ENCODE measurements at places on chromosomes 2 and 18.

GRCh38 chr2:88283886-88284592, 113.9 kb downstream of the THNSL2 start:
- DNase-seq: no peak

DNA sequence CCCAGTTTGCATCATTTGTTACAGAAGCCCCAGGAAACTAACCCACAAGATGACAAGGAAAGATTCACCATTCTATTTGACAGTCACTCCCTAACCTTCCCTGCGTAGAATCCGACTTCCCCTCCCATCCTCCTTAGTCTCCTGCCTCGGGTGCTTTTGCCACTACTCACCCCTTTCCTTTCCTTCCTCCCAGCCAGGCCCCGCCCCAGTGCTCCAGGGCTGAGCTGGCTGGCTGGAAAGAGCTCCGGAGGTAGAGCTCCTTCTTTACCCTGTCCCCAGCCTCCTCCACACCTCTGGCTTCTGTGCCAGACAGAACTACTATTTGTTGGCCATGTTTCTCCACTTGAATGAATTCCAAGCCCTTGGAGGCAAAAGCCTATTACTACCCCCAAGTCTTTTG, 317.6 kb upstream of the NCKAP5 start:
- no peak for DNase-seq

- DNase-seq: no peak
These were observed 1.9 kb upstream of the ANKRD39 start for GRCh38 chr2:96859681-96860064.

GRCh38 chr2:180520921-180521581, 459.4 kb upstream of the UBE2E3 start:
- DNase-seq: no peak

DNA sequence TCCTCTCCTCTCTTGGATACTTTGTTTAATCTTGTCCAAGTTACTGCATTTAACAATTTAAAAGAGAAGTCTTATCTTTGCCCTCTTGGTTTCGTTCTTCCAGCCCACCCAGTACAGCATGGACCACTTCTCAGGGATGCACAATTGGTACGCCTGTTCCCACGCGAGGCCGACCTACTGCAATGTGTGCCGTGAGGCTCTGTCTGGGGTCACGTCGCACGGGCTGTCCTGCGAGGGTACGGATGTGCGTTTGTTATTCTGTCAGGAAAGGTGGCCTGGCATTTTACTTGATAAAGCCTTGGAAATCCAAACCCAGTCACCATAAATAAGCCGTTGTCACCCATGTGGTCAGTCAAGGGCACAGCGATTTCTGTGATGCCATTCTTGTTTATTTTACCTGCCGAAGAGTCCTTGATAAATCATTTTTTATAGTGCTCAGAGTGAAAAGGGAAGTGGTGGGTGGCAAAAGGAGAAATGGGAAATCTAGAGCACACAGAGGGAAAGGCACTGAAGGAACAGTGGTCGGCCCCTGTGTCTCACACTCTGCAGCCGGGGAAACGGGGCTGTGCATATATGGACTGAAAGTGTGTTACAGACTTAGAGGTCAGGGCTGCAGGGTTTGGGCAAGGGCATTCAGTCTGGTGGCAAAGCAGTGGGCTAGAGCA, 80.5 kb downstream of the DGKD start:
- DNase-seq: no peak

DNA sequence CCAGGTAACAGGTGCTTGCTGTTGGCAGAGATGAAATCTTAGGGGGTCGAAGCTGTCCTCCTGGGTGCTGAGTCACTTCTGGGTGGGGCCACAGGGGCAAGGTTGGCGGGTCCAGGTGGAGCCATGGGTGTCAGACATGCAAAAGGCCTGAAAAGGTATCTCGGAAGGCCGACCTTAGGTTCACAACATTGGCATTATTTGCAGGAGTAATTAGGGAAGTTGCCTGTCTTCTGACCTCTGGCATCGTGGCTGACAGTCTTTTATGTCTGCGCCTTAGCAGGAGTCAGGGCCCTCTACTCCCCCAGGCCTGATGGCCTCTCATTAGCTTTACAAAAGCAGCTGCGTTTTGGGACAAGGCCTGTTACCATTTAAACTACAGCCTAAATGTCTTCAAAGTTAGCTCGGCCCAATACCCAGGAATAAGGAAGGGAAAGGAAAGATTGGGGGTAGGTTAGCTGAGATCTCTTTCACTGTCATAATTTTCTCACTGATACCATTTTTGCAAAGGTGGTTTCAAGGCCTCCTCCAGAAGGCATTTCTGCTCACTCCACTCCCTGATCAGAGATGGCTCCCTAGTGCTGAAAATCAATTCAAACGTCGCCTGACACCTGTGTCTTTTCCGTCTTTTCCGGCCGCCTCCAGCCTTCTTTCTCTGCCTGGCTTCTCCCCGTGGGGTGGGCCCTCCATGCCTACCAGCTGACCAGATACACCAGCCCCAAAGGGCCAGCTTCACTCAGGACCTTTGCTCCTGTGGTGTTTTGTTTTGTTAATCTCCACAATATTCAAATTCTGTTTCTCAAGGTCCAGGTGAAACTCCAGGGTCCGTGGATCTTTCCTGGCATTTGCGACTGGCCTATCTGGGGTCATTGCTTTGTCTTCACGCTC, 90.8 kb downstream of the RHOB start:
- no peak for DNase-seq
